ENCODE measurements at places on chromosomes 2 and 18. TPM values are rescaled to one million over a fixed set of nuclear protein-coding genes. Genes with fewer than 3 reads are reported as not detected.

RNMT gene
- total RNA-seq = 93.5 TPM

DNA sequence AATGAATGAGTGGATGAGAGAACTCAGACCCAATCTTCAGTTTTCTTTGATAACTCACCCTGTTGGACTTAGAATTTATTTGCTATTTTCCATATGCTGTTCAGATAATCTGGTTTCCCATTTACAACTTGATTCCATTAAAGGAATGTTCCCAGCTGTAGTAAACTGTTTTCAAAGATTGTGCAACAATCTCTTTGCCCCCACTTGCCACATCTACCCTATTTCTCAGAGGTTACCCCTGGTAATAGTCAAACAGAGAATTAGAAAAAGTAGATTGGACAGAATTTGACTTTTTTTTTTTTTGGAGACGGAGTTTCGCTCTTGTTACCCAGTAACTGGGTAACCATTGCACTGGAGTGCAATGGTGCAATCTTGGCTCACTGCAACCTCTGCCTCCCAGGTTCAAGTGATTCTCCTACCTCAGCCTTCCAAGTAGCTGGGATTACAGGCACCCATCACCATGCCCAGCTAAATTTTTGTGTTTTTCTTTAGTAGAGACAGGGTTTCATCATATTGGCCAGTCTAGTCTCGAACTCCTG, 93.4 kb upstream of the SIX2 start:
- DNase-seq = no peak
- H3K36me3 ChIP-seq = no peaks in the 10 kb centered on the region
- H3K27me3 ChIP-seq = peaks cover 22% of the 10 kb centered on the region
- H3K4me1 ChIP-seq = no peaks in the 10 kb centered on the region

DNA sequence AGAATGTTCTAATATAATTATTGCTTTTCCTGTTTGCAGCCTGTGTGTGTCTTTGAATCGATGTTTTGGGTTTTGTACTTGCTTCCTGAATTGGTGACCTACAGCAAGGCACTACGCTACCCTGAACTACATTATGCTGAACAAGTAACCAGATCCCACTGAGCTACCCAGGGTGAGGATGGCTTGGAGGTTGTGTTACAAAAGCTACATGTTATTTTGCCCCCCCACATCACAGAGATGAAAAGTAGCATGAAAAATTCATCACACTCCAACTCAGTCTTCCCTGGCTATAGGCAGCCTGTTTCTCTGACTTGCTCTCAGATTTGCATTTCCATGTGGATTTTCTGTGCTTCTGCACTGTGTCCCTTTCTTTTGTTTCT, 162.1 kb downstream of the LDLRAD4 start:
- no peak for DNase-seq
- H3K4me1 ChIP-seq = peaks cover 78% of the 10 kb centered on the region
- no peaks in the 10 kb centered on the region for H3K27me3 ChIP-seq
- H3K36me3 ChIP-seq = no peaks in the 10 kb centered on the region
- H3K27ac ChIP-seq = peak overlapping the region; percentile 100
- peak overlapping the region; percentile 59 for H3K4me3 ChIP-seq

DNA sequence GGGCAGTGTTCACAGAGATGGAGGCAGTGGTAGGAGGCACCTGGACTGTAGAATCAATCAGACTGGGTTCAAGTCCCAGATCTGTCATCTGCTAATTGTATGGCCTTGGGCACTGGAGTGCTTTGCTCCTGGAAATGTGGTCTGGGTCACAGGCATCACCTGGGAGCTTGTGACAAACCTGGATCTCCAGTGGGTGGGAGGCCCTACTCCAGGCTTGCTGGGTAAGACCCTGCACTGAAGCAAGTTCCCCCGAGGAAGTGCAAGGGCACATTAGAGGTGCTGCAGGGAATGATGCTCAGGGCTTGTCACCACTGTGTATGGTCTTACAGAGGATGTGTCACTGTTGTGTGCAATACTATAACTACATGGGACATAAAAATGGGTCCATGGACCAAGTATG, 220.5 kb upstream of the ID2 start:
- no peaks in the 10 kb centered on the region for H3K27me3 ChIP-seq
- H3K27ac ChIP-seq = peak overlapping the region; percentile 74
- H3K4me3 ChIP-seq = no peak overlapping the region

DNA sequence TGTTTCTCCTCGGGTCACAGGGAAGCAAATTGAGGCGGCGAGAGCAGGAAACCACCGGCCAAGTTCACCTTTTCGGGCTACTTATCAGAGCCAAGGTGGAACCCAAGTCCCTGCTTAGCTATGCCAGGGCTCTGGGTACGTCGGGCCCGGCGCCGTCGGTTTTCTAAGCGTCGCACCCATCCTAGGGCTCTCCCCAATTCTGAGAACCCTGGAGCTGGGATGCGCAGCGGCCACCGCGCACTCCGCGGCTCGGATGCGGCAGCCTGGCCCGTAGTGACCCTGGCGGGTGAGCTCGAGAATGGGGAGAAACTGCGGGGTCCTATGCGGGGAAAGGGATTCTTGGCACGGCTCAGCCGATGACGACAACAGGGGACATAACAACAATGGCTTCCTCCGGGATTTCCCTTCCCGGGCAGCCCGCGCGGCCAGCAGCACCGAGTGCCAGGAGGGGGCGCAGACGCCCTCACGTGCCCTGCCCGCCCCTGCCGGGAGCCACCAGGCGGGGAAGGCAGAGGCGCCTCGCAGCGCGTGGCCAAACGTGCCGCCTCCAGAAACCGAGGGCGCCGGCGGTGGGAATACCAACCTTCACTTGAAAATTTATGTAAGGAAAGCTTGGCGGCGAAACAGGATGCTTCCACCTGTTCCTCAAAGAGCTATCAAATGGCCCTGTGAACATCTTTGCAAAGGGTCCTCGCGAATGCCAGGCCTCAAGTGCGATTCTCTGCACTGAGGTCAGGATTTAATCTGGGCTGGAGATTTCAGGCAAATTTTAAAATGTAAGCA, 2.1 kb upstream of the SLC30A3 start:
- peaks cover 39% of the 10 kb centered on the region for H3K27me3 ChIP-seq
- peaks cover 30% of the 10 kb centered on the region for H3K4me1 ChIP-seq
- H3K4me3 ChIP-seq = peak overlapping the region; percentile 99
- H3K36me3 ChIP-seq = peaks cover 20% of the 10 kb centered on the region
- peak; percentile 60 for DNase-seq

- no peak overlapping the region for H3K4me3 ChIP-seq
- H3K27ac ChIP-seq = no peak overlapping the region
- no peak for DNase-seq
- no peaks in the 10 kb centered on the region for H3K27me3 ChIP-seq
- no peaks in the 10 kb centered on the region for H3K4me1 ChIP-seq
Observed at GRCh38 chr18:34901299-34901698, 139.9 kb upstream of the MAPRE2 start.

GRCh38 chr18:75162467-75162866, 46.5 kb downstream of the PTGR3 start:
- no peak overlapping the region for H3K27ac ChIP-seq
- no peak overlapping the region for H3K4me3 ChIP-seq
- peaks cover 9% of the 10 kb centered on the region for H3K4me1 ChIP-seq
- no peaks in the 10 kb centered on the region for H3K36me3 ChIP-seq

DNA sequence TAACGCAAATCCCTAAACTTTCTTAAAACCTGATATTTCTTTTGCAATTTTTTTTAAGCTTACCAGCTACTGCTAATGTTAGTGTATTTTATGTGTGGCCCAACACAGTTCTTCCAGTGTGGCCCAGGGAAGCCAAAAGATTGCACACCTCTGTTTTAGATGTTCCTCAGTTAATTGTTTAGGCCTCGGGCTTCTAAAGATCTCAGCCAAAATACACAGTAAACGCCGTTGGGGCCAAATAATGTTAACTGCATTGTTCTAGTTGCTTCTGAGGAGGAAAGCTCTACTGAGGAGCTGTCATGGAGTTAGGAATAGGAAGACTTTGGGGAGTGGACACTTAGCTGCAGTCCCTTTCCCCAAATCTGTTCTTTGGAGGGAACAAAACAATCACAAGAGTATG, 2.0 kb downstream of the HSPE1 start:
- H3K27ac ChIP-seq = peak overlapping the region; percentile 95
- H3K4me3 ChIP-seq = peak overlapping the region; percentile 96
- H3K36me3 ChIP-seq = peaks cover 9% of the 10 kb centered on the region
- DNase-seq = no peak
- H3K27me3 ChIP-seq = no peaks in the 10 kb centered on the region

GRCh38 chr2:74816540-74817303, 17.2 kb upstream of the HK2 start:
- H3K4me3 ChIP-seq = no peak overlapping the region
- peaks cover 9% of the 10 kb centered on the region for H3K4me1 ChIP-seq
- peaks cover 36% of the 10 kb centered on the region for H3K27me3 ChIP-seq
- peak overlapping the region; percentile 60 for H3K27ac ChIP-seq

DNA sequence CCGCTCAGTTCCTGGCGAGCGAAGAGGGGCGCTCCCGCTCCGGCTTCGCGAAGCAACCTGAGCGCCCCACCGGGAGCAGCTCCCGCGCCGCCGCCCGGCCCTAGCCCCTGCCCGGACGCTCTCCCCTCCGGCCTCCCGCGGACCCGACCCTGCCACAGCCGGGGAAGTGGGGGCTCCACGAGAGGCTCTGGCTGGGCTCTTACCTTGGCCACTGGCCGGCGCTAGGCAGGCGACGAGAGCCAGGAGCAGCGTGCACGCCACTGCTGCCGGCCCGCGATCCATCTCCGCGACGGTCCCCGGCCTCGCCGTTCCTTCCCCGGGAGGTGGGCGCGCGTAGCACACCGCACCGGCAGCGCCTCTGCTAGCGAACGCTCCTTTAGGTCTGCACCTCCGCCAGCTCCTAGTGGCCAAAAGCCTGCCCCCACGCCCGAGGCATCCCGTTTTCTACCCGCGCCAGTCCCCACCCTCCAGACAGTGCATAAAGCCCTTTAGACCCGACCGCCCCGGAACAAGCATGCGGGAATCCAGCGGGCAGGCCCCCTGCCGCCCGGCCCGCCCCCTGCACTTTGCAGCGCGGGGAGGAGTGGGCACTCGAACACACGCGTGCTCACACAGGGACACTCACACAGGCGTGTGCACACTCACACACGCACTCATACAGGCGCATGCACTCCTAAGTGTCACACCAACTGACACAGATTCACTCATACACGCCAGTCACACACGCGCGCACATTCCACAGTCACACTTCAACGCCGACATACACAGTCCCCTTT, at the start of gene LRP2:
Gene LRP2 (minus strand): TSS at position 417 of the 776 bp plus-strand sequence. CDS start 135 bp downstream, at position 282.
- peak within 1 kb of the TSS; percentile 99 for H3K4me3 ChIP-seq
- H3K36me3 ChIP-seq = peaks cover 8% of the 10 kb centered on the region
- peaks cover 46% of the 10 kb centered on the region for H3K27me3 ChIP-seq
- no peak for DNase-seq
- peak within 1 kb of the TSS; percentile 91 for H3K27ac ChIP-seq

- H3K27ac ChIP-seq = no peak overlapping the region
- peaks cover 2% of the 10 kb centered on the region for H3K36me3 ChIP-seq
- H3K27me3 ChIP-seq = peaks cover 57% of the 10 kb centered on the region
- DNase-seq = no peak
- peaks cover 2% of the 10 kb centered on the region for H3K4me1 ChIP-seq
Observed at GRCh38 chr2:176668912-176669311, 399.7 kb downstream of the MTX2 start.

DNA sequence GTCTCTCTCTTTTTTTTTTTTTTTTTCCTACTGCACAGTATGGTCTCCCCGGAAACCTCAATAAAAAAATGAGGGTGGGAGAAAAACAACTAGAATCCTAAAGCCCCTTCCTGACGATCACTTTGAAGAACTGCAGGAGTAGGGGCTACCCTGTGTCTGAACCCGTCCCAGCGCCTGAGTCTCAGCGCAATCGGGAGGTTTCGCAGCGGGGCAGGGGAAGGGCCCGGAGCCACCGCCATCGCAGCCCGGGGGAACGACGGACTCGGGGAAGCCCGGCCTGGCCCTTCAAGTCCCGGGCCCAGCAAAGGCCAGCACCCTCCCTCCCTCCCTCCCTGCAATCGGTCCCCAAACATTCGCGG, 411 bp downstream of the NARS1 start:
- no peaks in the 10 kb centered on the region for H3K27me3 ChIP-seq
- peak overlapping the region; percentile 96 for H3K4me3 ChIP-seq
- DNase-seq = no peak

- H3K27ac ChIP-seq = no peak overlapping the region
- no peak for DNase-seq
- H3K4me1 ChIP-seq = peaks cover 8% of the 10 kb centered on the region
- no peak overlapping the region for H3K4me3 ChIP-seq
- no peaks in the 10 kb centered on the region for H3K36me3 ChIP-seq
- H3K27me3 ChIP-seq = no peaks in the 10 kb centered on the region
Observed at GRCh38 chr2:70541481-70542020, 12.1 kb downstream of the TGFA start.

DNA sequence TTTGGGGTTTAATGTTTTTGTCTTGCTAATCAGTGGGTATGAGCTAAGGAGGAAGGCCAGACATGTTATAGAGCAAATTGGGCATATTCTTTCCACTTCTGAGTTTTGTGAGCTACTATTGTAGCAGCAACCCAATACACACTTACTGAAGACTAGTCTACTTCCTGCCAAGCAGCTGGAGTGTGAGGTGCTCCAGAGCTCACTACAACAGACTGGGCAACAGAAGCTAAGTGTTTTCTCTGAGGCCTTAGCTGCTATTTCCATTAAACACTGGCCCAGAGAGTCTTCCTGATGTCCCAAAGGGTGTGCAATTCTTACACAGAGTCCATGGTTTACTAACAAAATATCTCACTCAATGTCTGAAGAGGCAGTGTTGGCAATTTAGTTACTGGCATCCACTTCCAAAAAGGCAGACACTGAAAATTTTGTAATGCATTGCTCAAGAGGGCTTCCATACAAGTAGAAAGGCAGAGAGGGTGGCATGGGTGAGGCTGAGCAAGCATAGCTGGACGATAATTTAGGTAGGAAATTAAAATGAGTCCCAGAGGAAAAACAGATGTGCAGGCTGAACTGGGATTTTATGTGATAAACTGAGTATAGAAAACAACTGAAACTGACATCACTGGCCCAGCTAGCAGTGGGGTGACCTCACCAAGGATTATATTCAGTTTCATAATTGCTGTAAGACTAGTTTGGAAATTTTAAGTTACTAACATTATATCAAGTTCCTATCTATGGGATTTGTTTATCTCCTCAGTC, 68.6 kb downstream of the ZC3H6 start:
- no peak for DNase-seq
- no peaks in the 10 kb centered on the region for H3K27me3 ChIP-seq
- H3K36me3 ChIP-seq = no peaks in the 10 kb centered on the region
- H3K4me3 ChIP-seq = peak overlapping the region; percentile 28

- no peaks in the 10 kb centered on the region for H3K4me1 ChIP-seq
- H3K36me3 ChIP-seq = peaks cover 3% of the 10 kb centered on the region
Observed at GRCh38 chr18:48580782-48581181, 42.0 kb downstream of the CTIF start.

- no peak overlapping the region for H3K27ac ChIP-seq
- no peaks in the 10 kb centered on the region for H3K36me3 ChIP-seq
- peaks cover 8% of the 10 kb centered on the region for H3K27me3 ChIP-seq
- H3K4me3 ChIP-seq = no peak overlapping the region
- H3K4me1 ChIP-seq = peaks cover 4% of the 10 kb centered on the region
- DNase-seq = no peak
Observed at GRCh38 chr2:144357623-144358373, 162.1 kb downstream of the ZEB2 start.
